ENCODE measurements at places on chromosomes 7 and 10.

DNA sequence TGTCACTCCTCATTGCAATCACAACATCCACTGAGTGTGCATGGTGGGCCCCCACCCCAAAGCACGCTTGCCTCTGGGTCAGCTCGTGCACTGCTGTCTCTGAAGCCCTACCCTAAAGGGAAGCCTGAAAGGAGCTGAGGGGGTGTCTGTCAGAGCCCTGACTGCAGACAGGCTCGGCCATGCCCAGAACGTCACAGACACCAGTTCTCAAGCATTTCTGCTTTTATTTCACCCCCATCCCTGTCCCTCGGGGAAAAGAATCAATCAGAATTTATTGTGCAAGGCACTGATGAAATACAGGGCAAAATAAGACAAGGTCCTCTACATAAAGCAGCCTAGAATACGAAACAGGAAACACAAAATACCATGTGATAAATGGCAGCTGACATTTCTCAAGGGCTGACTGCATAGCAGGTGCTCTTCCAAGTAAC, 231.8 kb downstream of the WDR37 start:
- no peak for DNase-seq

- no peak for DNase-seq
These were observed 6.0 kb downstream of the SRGN start for GRCh38 chr10:69093933-69094332.

DNA sequence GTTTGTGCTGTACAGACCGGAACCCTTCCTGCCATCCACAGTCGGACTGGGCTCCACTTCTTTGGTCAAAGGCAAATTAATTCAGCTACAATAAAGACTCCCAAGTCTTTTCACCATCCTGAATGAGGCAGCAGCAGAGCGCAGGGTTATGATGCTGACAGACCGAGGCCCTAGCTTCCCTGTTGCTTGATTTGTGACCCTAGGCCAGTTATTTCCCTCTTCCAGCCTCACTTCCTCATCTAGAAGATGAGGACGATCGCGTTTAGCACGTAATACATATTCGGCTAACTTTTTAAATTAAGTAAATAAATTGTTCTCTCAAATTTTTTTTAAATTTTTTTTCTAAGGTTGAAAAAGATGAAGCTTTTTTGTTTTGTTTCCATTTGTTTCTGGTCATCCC, 18.1 kb downstream of the ADRB1 start:
- DNase-seq: no peak

DNA sequence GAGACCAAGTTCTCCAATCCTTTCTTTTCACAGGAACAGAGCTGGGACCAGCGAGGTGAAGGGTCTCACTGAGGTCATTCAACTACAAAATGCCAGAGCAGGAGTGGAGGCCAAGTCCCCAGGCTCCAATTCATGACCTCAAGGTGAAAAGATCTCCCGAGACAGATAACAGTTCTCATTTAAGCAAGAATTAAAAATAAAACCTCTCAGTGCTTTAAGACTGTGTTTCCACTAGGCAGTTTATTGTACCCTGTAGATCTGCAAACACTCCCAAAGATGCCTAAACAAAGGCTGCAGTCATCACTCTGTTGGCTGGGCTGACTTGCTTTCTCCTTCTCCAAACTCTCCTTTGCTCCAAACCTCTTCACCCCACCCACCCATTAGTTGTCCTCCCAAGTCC, 74.8 kb upstream of the CXCL12 start:
- no peak for DNase-seq

DNA sequence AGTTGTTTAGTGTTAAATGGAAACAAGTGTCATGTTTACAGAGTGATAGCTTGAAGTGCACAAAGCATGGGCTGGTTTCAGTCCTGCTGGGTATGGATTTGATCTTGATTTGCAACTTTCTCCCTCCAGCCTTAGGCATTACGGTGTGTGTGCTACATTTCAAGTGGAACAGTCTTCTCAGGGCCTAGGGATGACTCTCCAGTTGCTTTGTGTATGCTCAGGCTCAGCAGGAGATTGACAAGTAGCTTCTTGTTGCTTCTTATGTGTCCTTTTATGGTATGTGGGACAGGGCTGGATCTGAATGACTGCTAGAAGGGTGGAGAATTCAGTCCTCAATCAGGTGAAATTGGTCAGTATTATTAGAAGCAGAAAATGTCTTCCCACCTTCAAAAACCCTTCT, 51.3 kb upstream of the PLEKHA1 start:
- DNase-seq: no peak

DNA sequence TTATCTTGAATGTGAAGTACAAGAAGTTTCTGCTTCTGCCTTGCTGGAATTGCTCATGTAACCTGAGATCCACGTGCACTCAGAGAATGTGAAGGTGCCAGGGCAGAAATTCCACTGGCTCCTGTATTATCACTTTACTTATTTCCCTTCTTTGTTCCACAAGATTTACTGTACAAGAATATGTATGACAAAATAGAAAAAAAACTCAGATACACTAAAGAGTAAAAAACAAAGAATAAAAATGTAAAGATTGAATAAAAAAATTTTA, 43.0 kb downstream of the PLCE1 start:
- DNase-seq: no peak
